ENCODE measurements at places on chromosomes 6 and 20. TPM values are rescaled to one million over a fixed set of nuclear protein-coding genes. Genes with fewer than 3 reads are reported as not detected.

DNA sequence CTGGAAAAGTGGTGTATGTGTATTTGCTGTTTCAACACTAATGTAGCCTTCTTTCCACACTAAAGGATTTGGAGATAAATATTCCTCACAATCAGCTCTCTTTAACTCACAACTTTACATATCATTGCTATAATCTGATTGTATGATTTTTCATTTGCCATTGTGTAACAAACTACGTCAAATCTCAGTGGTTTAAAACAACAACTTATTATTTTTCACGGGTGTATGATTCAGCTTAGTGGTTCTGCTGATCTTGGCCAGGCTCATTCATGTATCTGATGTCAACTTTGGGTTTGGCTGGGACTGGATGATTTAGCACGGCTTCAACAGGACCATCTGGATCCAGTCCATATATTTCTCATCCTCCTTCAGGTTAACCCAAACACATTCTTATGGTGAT lies 55.4 kb upstream of the TMX4 start:
- H3K36me3 ChIP-seq, result no peaks in the 10 kb centered on the region
- no peaks in the 10 kb centered on the region for H3K4me1 ChIP-seq
- H3K27ac ChIP-seq, result no peak overlapping the region
- no peaks in the 10 kb centered on the region for H3K27me3 ChIP-seq
- no peak overlapping the region for H3K4me3 ChIP-seq

- no peak for DNase-seq
- H3K4me1 ChIP-seq, result no peaks in the 10 kb centered on the region
- no peak overlapping the region for H3K4me3 ChIP-seq
- H3K27ac ChIP-seq, result no peak overlapping the region
Measured at GRCh38 chr6:33945931-33946330, 142.1 kb upstream of the MLN start.

- no peaks in the 10 kb centered on the region for H3K36me3 ChIP-seq
- H3K4me3 ChIP-seq, result no peak overlapping the region
- H3K27ac ChIP-seq, result no peak overlapping the region
- no peak for DNase-seq
- no peaks in the 10 kb centered on the region for H3K4me1 ChIP-seq
Measured at GRCh38 chr6:56072856-56073255, 174.5 kb downstream of the COL21A1 start.

DNA sequence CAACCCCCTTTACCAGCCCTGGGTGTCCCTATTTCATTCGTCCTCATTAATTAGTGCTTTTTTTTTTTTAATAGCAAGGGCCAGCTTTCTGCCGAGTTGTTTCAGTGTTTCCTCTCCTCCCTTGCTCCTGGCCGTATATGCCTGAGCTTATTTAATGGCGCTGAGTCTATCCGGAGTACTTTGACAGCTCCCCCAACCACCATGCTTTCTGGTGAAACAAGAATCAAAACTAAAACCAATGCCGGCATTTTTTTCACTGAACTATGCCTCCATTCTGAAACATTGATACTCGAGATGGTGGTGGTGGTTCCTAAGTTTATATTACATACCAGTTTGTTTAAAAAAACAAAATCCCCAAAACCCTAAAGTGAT lies 1.2 kb downstream of the DCBLD1 start:
- no peaks in the 10 kb centered on the region for H3K27me3 ChIP-seq
- peaks cover 9% of the 10 kb centered on the region for H3K4me1 ChIP-seq
- no peak overlapping the region for H3K27ac ChIP-seq

DCDC2 gene
- total RNA-seq, result 0.11 TPM

DNA sequence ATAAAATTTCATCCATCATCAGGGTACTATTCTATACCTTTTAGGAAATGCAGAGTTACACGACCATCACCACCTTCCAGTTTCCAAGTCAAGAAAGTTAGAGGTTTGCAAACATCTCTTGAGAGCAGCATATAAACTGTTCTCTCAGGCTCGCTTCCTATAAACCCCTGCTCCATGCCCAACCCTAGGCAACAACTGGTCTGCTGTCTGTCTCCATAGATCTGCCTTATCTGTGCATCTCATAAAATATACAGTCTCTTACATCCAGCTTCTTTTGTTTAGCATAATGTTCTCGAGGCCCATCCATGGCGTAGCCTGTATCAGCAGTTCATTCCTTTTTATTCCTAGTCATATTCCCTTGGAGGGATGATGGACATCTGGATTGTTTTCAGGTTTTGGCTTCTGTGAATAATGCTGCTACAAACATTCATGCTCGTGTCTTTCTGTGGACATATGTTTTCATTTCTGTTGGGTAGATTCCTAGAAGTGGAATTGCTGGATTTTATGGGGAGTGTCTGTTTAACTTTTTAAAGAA lies 6.1 kb downstream of the PTPRT start:
- peak overlapping the region; percentile 32 for H3K27ac ChIP-seq
- no peak overlapping the region for H3K4me3 ChIP-seq
- no peak for DNase-seq
- H3K4me1 ChIP-seq, result peaks cover 61% of the 10 kb centered on the region
- peaks cover 4% of the 10 kb centered on the region for H3K27me3 ChIP-seq
- no peaks in the 10 kb centered on the region for H3K36me3 ChIP-seq

EDN3 gene
- not detected for total RNA-seq

NFS1 gene
- total RNA-seq, result 79.6 TPM

COL9A3 gene
- total RNA-seq, result 41.2 TPM

GRCh38 chr20:41040855-41041254 lies 12.2 kb downstream of the TOP1 start:
- peaks cover 60% of the 10 kb centered on the region for H3K36me3 ChIP-seq
- DNase-seq, result no peak
- H3K4me1 ChIP-seq, result peaks cover 98% of the 10 kb centered on the region
- H3K27ac ChIP-seq, result no peak overlapping the region

- peak; percentile 80 for DNase-seq
- H3K4me1 ChIP-seq, result peaks cover 47% of the 10 kb centered on the region
- no peaks in the 10 kb centered on the region for H3K27me3 ChIP-seq
- peak overlapping the region; percentile 75 for H3K27ac ChIP-seq
- H3K36me3 ChIP-seq, result peaks cover 10% of the 10 kb centered on the region
- no peak overlapping the region for H3K4me3 ChIP-seq
Measured at GRCh38 chr6:42369568-42369967, 82.2 kb downstream of the TRERF1 start.

GRCh38 chr20:17992224-17992637 lies 23.4 kb downstream of the MGME1 start:
- no peak overlapping the region for H3K27ac ChIP-seq
- no peak overlapping the region for H3K4me3 ChIP-seq
- H3K4me1 ChIP-seq, result peaks cover 9% of the 10 kb centered on the region
- no peaks in the 10 kb centered on the region for H3K27me3 ChIP-seq
- no peak for DNase-seq

- no peaks in the 10 kb centered on the region for H3K27me3 ChIP-seq
- no peaks in the 10 kb centered on the region for H3K36me3 ChIP-seq
- H3K27ac ChIP-seq, result no peak overlapping the region
- no peak for DNase-seq
- H3K4me1 ChIP-seq, result peaks cover 6% of the 10 kb centered on the region
Measured at GRCh38 chr6:43088654-43089056, 12.5 kb downstream of the PTK7 start.

PNLDC1 gene
- 0.11 TPM for total RNA-seq

CDH4 gene
- not detected for total RNA-seq

- no peak overlapping the region for H3K4me3 ChIP-seq
- H3K4me1 ChIP-seq, result no peaks in the 10 kb centered on the region
- no peaks in the 10 kb centered on the region for H3K27me3 ChIP-seq
- H3K27ac ChIP-seq, result no peak overlapping the region
- H3K36me3 ChIP-seq, result no peaks in the 10 kb centered on the region
Measured at GRCh38 chr6:40042232-40042631, 108.0 kb upstream of the MOCS1 start.

- H3K27me3 ChIP-seq, result no peaks in the 10 kb centered on the region
- H3K27ac ChIP-seq, result no peak overlapping the region
- no peak overlapping the region for H3K4me3 ChIP-seq
- DNase-seq, result no peak
- no peaks in the 10 kb centered on the region for H3K36me3 ChIP-seq
- H3K4me1 ChIP-seq, result no peaks in the 10 kb centered on the region
Measured at GRCh38 chr6:40923326-40923725, 115.7 kb downstream of the UNC5CL start.

LBP gene
- total RNA-seq, result not detected
